CD4-positive, alpha-beta T cell treated with Interleukin-15 for 4 hours (primary cell): ENCODE measurements at places on chromosomes 16 and 17.

- DNase-seq, result no peak
Observed at GRCh38 chr16:67844497-67844896, 2.2 kb upstream of the NUTF2 start.

DNA sequence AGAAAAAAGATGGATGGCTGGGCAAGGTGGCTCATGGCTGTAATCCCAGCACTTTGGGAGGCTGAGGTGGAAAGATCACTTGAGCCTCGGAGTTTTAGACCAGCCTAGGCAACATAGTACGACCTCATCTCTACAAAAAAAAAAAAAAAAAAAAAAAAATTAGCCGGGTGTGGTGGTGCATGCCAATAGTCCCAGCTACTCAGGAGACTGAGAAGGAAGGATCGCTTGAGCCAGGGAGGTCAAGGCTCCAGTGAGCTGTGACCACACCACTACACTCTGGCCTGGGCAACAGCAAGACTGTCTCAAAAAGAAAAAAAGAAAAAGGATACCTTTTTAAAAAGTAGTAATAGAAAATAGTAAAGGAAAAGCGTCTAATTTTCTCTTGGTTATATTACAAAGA lies 20.7 kb downstream of the ZNF652 start:
- no peak for DNase-seq

DNA sequence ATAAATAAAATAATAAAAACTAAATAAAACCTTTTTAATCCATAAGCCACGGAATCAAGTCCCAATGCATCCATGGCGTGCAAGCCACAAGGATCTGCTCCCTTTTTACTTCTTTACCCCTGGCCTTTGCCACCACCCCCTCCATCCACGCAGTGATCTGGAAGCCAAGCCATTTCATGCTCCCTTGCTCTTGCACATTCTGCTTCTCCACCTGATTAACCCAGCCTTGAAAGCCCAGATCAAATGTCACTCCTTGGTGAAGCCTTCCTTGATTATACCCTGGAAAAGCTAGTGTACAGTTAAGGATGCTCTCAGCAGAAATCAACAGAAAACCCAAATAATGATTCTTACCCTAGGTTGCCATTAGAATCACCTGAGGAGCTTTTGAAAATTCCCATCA lies 9.9 kb downstream of the LRRC3C start:
- DNase-seq, result no peak

DNA sequence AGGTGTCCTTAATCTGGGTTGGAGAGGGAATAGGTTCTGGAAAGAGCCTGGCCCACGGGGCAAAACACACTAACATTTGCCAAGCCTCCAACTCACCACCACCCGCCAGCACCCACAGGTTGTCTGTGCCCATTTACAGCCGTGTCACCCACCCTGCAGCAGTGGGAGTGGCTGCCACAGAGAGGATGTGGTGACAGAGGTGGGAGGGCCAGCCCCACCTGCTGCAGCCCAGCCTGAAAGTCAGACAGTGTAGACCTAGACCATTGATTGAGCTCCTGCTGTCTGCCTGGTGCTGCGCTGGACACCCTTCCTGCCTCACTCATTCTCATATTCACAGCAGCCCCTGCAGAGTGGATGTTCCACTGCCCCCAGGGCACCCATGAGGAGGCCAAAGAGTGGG lies 44.7 kb downstream of the IL21R start:
- DNase-seq, result peak; percentile 85

GRCh38 chr17:72318131-72318530 lies 197.3 kb downstream of the SOX9 start:
- no peak for DNase-seq

GRCh38 chr17:54980375-54980774 lies 11.8 kb downstream of the STXBP4 start:
- DNase-seq, result no peak

- DNase-seq, result no peak
Observed at GRCh38 chr17:65634533-65634932, 73.1 kb upstream of the AXIN2 start.

- no peak for DNase-seq
Observed at GRCh38 chr17:4897198-4897687, 2.1 kb upstream of the C17orf107 start.

GRCh38 chr17:58362368-58363014 lies 10.5 kb upstream of the SUPT4H1 start:
- DNase-seq, result no peak

DNA sequence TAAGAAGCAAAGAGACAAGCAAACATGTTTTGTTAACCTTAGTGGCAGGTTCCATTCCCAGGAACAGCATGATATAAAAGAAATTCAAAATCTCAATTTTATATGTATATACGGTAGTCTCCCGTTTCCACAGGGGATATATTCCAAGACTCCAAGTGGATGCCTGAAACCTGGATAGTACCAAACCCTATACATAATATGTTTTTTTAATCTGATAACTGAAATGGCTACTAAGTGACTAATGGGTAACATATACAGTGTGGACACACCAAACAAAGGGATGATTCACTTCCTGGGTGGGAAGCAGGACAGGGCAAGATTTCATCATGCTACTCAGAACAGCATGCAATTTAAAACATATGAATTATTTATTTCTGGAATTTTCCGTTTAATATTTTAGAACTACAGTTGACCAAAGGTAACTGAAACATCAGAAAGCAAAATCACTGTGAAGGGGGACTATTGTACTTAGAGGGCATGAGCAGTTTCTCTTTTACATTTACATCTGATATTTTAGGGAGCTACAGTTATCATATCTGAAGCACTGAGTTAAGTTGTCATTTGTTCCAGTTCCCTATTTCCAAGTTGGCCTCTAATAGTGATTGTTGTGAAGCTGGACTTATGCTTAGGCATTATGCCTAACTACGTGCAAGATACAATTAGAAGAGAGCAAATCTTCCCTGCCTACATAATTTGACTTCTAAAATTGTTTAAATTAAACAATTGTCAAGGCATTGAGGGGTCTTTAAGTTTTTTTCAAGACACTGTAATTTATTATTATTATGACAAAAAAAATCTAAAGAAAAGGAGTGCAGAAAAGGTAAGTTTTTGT lies 34.1 kb upstream of the ABCA6 start:
- DNase-seq, result no peak
